ENCODE measurements at places on chromosomes 6 and 20. TPM values are rescaled to one million over a fixed set of nuclear protein-coding genes. Genes with fewer than 3 reads are reported as not detected.

The BHLHE23 gene
- not detected for polyA plus RNA-seq

The TGM6 gene
- not detected for polyA plus RNA-seq

DNA sequence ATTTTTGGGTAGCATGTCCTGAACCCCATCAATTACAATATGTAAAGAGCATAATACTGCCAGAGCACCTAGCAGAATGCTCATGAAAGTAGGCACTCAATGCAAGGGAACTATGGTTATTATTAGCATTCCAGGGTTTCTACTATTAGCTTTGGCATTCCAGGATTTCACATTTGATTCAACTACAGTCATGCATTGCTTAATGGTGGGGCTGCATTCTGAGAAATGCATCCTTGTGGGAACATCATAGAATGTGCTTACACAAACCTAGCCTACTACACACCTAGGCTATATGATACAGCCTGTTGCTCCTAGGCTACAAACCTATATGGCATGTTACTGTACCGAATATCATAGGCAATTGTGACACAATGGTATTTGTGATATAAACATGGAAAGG is 247.8 kb downstream of the CD83 start:
- DNase-seq = no peak

DNA sequence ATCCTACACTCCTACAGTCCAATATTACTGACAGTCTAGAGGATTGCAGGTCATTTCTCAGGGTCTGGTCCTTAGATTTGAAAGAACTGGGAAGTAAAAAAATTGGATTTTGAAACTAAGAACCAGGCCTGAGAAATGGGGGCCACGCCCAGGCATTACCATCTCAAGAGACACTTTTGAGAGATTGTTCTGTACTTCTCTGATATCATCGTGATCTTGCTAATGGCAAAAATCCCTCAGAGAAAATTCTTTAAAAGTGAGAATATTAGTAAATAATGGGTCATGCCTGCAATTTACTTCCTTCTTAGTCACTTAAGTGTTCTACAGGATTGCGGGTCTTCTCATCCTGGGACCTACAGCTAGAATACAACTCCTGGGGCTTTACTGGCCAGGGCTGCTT is 42.0 kb upstream of the HIVEP1 start:
- no peak for DNase-seq
